Right renal cortex interstitium (tissue), 3 donors: ENCODE measurements at places on chromosomes 16 and 17.

GRCh38 chr17:68577497-68577821, 23.7 kb downstream of the FAM20A start:
- no peak for DNase-seq

- DNase-seq: no peak
Observed at GRCh38 chr16:82639666-82640336, 13.0 kb downstream of the CDH13 start.

DNA sequence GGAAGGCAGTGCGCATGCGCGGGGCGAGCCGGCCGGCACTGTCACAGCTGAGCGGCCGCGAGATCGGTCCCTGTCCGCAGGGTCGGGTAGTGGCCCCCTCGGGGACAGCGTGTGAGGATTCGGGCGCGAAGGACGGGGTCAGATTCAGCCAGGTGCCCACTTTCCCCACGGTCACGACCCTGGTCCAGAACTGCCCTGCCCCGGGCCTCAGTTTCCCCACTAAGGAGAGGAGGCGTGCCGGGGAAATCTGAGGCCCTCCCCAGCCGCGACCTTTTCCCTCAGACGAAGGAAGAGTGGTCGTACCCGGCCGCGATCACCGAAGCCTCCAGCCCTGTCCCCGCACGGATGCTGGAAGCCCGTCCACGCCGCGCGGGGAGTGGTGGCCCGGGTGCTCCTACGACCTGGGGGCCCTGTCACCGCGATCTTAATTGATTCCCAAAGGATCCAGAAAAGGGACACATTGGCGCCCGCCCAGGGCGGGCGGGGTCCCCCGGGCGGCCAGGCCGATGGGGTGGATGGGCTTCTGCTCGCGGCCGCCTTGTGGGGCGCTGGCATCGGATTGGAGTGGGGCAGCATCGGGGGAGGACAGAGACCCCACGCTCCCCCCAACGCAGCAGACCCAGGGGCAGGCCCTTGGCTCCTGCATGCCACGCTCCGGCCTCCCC, 57.7 kb downstream of the SRL start:
- no peak for DNase-seq

GRCh38 chr16:48165961-48166578, 10.3 kb upstream of the ABCC12 start:
- no peak for DNase-seq

GRCh38 chr16:57620335-57621231, 7.8 kb upstream of the ADGRG1 start:
- DNase-seq: no peak
